NCI-H1694 treated with DMSO at 0.1 percent for 48 hours (cell line): ENCODE measurements at places on chromosomes 1 and 21.

DNA sequence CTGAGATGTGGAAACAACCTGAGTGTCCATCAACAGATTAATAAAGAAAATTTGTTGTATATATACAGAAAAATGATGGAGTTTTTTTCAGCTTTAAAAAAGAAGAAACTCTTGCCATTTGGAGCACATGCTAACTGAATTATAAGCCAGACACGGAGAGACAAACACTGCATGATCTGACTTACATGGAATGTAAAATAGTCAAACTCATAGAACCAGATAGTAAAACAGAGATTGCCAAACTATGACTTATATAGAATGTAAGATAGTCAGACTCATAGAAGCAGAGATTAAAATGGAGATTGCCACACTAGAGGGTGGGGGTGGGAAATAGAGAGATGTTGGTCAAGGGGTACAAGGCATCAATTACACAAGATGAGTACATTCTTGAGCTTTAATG is 1786.6 kb downstream of the PLA2G4A start:
- DNase-seq: no peak

DNA sequence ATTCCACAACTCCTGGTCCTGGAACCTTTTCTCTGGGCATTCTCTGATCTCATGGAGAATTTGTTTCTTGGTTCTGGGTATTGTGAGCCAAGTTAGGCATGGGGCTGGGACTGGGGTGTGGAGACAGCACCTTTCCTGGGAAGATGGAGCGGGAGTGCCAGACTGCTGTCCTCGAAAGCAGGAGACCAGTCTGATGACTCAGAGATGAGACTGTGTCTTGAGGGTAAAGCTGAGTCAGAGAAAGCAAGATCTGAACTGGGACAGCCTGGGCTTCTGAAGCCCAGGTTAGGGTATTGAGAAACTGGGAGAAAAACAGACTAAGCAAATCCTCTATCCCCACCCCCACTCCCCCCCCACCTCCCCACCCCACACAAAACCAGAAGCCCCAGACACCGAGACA is 2.2 kb upstream of the KANK4 start:
- DNase-seq: no peak

- DNase-seq: no peak
Observed at GRCh38 chr1:79903321-79903720, 896.8 kb upstream of the ADGRL4 start.

- no peak for DNase-seq
Observed at GRCh38 chr1:57265104-57265503, 158.8 kb downstream of the DAB1 start.

DNA sequence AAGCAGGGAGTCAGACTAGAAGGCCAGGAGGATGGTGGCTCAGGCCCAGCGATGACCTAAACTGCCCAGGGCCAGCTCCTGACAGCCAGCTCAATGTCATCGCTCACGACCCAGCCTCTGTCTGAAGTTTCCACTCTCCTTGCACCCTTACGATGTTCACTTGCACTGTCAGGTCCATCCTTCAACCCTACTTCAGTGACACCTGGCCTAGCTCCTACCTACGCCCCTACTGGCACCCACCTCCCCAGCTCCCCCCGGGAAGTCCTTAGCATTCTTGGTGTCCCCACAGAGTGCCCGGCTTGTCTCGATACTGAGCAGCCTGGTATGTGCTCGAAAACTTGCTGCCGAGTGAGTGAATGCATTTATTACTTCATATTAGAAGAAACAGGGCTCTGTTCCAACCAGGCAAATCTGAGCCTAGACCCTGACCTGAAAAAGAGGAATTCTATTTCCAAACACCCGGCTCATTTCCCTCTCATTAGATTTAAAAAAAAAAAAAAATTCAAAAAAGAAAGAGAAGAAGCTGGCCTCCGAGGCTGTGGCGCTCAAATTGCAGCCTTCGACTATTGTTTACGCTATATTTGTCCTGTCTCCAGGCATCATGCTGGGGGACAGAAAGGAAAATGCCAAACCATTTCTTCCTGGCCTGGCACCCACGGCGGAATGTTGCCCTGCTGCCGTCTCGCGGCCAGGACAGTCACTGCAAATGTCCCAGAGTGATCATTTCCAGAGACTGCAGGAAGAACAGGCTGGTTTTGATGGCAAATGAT is 29.8 kb upstream of the LRRC38 start:
- DNase-seq: no peak

DNA sequence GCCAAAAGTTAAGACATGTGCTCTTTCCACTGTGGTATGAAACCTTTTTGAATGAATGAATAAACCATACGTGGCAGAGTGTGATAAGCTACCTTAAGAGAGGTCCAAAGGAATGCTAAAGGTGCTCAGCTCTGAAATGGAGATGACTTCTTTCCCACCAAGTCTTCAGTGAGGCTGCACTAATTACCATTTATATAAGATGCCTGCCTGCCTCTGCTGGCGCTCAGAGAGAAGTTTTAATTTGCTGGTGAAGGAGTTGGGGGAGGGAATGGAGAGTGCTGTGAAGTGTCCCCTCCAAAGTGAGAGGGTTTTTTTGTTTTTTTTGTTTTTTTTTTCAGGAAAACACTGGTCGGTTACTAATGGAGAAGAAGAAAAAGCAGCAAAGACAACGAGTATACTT is 559.0 kb downstream of the OMA1 start:
- no peak for DNase-seq

GRCh38 chr1:109151146-109151990 is 37.5 kb downstream of the ELAPOR1 start:
- no peak for DNase-seq

DNA sequence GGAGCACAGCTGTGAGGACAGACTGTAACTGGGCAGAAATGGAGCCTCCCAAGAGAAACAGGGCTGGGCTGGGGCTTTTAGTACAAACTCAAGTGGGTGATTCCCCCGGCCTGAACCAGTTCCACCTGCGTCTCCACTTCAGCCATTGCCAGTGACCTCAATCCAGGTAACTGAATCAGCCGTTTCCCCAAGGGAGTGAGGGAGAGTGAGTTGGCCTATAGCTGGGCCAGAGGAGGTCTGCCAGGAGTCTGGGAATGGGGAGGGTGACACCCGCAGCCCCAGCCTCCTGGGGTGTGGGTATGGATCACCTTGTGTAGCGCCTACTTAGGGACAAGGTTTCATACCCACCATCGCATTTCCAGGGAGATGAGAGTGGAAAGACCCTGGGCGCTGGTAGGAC is 8.5 kb downstream of the SLC26A9 start:
- DNase-seq: no peak

GRCh38 chr1:240644732-240645131 is 32.8 kb upstream of the GREM2 start:
- no peak for DNase-seq

GRCh38 chr1:27166351-27166802 is 11.5 kb upstream of the SLC9A1 start:
- no peak for DNase-seq

DNA sequence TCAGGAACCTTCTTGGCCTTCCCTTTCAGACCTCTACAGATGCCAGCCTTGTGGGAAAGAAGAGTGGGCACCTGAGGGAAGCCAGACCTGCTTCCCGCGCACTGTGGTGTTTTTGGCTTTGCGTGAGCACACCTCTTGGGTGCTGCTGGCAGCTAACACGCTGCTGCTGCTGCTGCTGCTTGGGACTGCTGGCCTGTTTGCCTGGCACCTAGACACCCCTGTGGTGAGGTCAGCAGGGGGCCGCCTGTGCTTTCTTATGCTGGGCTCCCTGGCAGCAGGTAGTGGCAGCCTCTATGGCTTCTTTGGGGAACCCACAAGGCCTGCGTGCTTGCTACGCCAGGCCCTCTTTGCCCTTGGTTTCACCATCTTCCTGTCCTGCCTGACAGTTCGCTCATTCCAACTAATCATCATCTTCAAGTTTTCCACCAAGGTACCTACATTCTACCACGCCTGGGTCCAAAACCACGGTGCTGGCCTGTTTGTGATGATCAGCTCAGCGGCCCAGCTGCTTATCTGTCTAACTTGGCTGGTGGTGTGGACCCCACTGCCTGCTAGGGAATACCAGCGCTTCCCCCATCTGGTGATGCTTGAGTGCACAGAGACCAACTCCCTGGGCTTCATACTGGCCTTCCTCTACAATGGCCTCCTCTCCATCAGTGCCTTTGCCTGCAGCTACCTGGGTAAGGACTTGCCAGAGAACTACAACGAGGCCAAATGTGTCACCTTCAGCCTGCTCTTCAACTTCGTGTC is 995 bp upstream of the ZBTB48 start:
- DNase-seq: no peak

GRCh38 chr1:108011295-108011694 is 46.3 kb upstream of the VAV3 start:
- no peak for DNase-seq

GRCh38 chr1:10484521-10484920 is 9.8 kb downstream of the PEX14 start:
- no peak for DNase-seq

- DNase-seq: no peak
Observed at GRCh38 chr1:11784256-11784992, 21.3 kb downstream of the MTHFR start.

DNA sequence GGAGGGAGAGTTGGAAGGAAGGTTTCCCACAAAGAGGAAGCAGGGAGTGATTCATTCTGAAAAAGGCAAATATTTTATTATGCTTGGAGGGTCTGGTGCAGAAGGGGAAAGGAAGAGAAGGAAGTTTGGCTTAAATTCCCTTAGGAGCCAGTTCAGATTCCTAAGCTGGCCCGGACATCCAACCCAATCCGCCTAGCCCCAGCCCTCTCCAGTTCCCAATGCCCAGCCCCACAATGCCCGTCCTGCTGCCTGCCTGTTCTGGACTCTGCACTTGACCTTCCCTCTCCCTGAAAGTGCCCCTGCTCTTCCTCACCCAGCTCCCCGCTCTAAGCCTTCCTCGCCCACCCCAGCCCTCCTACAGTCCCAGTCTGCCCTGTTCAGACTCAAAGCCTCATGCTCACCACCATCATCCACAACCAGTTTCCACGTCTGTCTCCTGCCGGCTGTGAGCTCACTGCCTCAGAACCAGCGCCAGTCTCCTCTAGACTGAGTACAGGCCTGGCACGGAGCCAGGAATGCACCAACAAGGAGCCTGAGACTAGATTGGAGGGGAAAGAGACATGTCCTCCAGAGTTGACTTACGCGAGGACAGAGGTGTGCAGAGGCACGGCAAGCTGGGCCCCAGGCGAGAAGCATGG is 18.9 kb downstream of the CAPN2 start:
- no peak for DNase-seq

GRCh38 chr1:213419401-213420030 is 368.5 kb downstream of the RPS6KC1 start:
- DNase-seq: no peak

GRCh38 chr1:110765640-110766335 is 91.0 kb upstream of the KCNA3 start:
- DNase-seq: peak; percentile 86

GRCh38 chr21:21397464-21397863 is 399.3 kb downstream of the NCAM2 start:
- DNase-seq: no peak

GRCh38 chr1:170668209-170669106 is 4.5 kb downstream of the PRRX1 start:
- DNase-seq: no peak
